ENCODE measurements at places on chromosomes 6 and 20.
A peak's percentile ranks its signal among the peaks of the same experiment; 100 is the strongest.

DNA sequence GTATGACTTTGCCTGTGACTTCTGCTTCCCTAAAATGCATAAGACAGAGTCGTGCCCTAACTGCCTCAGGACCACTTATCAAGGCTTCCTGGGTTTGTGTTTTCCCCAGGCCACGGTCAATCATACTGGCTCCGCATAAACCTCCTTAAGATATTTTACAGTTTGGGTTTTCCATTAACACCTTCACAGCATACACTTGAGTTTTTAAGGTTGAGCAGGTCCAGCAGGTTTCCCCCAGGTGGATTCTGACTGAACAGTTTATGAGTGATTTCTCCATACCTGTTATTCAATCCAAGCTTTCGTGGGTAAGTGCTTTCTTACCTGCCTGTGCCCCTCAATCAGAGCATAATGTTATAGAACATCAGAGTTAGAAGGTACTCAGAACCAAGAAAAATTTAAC, 39.3 kb downstream of the NINL start:
- no peak for DNase-seq

GRCh38 chr6:90730151-90730673, 143.3 kb upstream of the MAP3K7 start:
- no peak for DNase-seq

- DNase-seq: no peak
Observed at GRCh38 chr20:13613917-13614316, 24.8 kb downstream of the TASP1 start.

DNA sequence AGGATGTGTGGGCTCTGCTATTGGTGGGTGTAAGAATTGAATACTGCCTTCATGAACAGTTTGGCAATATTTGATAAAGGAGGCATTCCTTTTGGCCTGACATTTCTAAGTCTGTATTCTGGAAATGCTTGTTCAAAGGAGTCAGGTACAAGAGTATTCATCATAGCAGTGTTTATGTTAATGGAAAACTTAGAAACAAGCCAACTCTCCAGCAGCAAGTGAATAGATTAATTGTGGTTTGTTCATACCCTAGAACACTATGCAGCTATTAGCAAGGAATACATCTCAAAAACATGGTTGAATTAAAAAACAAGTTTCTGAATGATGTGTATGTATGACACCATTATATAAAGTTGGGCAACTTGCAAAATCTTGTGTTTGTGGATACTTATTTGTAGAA, 195.8 kb downstream of the ZFAND3 start:
- no peak for DNase-seq

GRCh38 chr20:9514461-9515213, at the start of gene LAMP5:
LAMP5 (plus strand) TSS chr20:9514590; CDS start chr20:9514853, 263 bp downstream.
- DNase-seq: no peak

- no peak for DNase-seq
Observed at GRCh38 chr6:9927275-9927674, 487.6 kb downstream of the TFAP2A start.

DNA sequence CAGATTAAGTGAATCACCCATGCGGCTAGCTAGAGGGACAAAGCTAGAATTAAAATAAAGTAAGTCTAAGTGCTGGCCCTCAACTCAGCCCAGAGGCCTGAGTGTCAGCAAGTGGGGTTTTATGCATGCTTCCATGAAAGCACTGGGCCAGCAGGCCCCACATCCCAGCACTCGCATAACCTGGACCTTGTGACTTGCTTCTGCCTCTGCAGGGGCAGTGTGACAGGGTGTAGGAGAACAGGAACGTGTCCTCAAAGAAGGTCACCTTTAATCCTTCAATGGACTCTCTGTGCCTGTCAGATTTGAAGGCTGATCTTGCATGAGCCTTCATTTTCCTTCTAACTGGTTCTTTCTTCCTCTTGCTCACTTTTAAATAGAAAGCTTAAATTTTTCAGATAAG, 183.4 kb downstream of the ALDH8A1 start:
- no peak for DNase-seq

- no peak for DNase-seq
Observed at GRCh38 chr20:21159658-21160380, 33.9 kb downstream of the KIZ start.

- DNase-seq: no peak
Observed at GRCh38 chr6:5384276-5384675, 123.0 kb downstream of the FARS2 start.

DNA sequence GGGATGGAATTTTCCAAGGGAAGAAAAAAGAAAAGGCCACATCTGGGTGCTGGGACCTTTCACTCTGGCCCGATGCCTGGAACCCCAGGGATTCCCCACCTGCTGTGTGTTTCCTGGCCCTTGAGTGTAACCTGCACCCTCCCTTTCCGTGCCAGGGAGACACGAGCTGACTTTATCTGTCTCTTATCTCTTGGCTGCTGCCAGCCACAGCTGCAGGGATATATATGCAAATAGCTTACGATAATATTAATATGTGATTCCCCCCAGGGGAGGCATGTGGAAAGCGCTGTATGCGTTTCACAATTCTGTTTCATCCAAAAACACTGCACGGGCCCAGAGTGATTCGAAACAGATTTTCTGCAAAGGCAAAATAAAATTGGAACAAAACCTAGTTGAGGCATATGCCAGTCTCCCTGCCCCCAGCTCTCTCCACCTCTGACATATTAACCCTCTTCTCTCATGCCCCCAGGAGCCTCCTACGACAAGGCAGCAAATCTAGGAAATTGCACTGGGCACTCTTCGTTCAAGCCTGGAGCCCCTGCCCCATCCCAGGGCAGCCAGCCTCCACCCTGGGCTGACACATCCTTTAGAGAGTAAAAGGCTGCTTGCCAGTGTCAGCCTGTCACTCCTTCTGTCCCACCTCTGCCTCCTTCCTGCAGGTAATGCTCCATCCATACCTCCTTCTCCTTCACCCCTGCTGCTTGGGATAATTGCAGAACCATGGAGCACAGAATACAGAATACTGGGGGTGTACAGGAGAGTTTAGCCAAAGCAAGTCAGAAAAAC, 1.3 kb downstream of the RIPOR3 start:
- peak; percentile 29 for DNase-seq

GRCh38 chr6:14819840-14820420, 425.9 kb upstream of the JARID2 start:
- no peak for DNase-seq

DNA sequence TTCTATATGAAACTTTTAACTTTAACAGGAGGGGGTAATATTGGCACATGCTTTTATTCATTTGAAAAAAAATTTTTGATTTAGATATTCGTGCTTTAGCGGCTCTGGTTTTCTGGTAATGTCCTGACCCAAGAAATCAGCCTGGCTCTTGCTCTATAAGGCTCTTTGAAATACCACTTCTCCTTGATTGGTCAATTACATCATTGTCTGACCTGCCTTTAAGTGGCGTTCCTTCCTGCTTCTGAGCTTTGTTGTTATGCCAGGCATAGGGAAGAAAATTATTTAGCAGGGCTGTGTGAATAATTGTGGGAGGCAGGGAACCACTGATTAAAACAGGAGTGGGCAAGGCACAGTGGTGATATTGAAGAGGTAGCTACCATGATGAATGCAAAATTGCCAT, 3.9 kb downstream of the RNF144B start:
- DNase-seq: no peak

GRCh38 chr20:952196-952795, 36.2 kb upstream of the ANGPT4 start:
- DNase-seq: no peak

DNA sequence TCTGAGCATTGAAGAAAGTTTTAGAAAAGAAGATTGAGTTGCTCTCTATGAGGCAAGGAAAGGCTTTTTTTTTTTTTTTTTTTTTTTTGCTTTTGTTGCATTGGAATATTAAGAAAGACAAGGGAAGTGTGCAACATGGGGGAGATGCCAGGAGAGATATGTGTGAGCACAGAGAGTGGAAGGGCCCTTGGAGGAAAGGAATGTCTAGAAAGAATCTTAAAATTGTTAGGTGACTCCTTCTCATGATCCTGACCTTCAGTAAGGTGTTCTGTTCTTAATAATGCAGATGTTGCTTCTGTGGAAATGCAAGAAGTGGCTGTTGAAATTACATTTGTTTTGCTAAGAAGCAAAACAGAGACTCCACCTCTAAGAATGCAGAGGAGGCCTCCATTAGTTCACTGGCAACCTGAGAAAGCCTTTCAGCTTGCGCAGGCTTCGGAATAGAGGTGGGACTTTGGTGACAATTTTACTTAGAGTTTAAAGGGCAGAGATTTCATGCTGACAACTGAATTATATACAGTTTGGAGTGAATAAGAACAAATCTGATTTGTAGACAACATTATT, 118.0 kb upstream of the ASCC3 start:
- no peak for DNase-seq

GRCh38 chr6:150925590-150925928, 60.1 kb downstream of the MTHFD1L start:
- no peak for DNase-seq

- DNase-seq: no peak
Observed at GRCh38 chr20:36467076-36467999, 74.0 kb upstream of the MYL9 start.

- no peak for DNase-seq
Observed at GRCh38 chr20:63890201-63890576, 4.7 kb upstream of the DNAJC5 start.

- no peak for DNase-seq
Observed at GRCh38 chr20:38049800-38050199, 16.3 kb downstream of the RPRD1B start.

- DNase-seq: peak; percentile 72
Observed at GRCh38 chr6:41505122-41506049, 40.8 kb upstream of the FOXP4 start.

DNA sequence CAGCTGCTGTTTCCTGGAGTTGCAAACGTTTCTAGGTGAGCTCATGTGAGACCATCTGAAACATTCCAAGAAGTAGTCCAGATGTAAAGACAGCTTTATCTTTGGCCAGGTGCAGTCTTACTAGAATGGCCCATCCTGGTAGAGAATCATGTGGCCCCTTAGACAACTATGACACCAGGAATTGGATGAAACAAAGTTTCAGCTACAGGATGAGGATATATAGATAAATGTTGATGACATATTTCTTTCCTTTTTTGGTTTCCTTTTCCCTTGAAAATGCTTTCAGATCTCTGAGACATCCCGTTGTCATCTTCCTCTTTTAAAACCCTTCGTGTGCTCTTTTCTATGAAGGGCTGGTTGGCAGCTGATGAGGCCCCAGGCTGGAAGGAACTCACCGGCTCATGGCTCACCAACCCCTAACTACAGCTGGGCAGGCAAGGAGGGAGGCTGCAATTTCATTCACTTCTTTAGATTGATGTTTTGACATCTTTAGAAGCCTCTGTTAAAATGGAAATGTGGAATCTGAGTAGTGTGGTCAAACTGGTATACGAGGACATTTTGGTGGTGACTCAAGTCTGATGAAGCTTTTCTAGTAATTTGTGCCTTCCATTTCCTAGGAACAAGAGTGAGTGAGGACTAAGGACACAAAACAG, 167.9 kb upstream of the TNFAIP3 start:
- DNase-seq: no peak

GRCh38 chr6:128343706-128344105, 176.7 kb downstream of the PTPRK start:
- DNase-seq: no peak

DNA sequence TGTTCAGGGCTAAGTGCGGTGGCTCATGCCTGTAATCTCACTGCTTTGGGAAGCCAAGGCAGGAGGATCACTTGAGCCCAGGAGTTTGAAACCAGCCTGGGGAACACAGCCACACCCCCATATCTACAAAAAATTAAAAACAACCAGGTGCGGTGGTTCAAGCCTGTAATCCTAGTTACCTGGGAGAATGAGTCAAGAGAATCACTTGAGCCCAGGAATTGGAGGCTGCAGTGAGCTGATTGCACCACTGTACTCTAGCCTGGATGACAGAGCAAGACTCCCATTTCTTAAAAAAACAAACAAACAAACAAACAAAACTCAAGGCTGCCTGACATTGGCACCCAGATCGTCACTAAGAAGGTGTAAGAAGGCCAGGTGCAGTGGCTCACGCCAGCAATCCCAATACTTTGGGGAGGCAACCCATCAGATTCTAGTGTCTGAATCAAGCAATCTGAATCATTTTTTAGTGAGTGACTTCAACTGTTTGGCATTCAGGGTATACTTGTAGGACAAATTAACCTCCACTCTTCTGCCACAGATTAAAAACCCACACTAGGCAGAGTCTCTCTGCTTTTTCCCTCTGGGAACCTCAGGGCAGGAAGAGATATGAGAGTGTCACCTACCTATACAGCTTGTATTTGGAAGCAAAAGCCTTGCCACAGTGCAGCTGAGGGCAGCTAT, 6.1 kb downstream of the PLAGL2 start:
- no peak for DNase-seq

GRCh38 chr6:34370361-34370760, 22.1 kb downstream of the NUDT3 start:
- DNase-seq: no peak

- no peak for DNase-seq
Observed at GRCh38 chr20:34891166-34892062, 15.0 kb downstream of the ACSS2 start.

DNA sequence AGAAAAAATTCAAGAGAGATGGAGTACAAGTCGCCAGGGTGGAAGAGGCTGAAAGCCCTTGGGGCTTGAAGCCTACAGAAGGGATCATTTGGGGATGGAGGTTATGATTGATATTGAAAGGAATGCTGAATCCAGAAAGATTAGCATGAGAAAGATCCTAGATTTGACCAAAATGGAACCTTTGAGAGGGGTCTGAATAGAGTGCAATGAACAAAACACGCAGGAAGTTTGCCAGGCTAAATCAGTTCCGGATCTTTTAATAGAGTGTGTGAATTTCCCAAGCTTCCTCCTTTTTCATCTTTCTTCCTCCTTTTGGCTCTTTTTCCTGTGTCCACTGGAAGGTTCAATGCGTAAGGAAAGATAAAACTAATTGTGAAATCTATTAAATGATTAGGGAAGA, 15.3 kb downstream of the IPCEF1 start:
- DNase-seq: no peak

GRCh38 chr20:19193349-19193748, 19.1 kb upstream of the SLC24A3 start:
- DNase-seq: no peak

DNA sequence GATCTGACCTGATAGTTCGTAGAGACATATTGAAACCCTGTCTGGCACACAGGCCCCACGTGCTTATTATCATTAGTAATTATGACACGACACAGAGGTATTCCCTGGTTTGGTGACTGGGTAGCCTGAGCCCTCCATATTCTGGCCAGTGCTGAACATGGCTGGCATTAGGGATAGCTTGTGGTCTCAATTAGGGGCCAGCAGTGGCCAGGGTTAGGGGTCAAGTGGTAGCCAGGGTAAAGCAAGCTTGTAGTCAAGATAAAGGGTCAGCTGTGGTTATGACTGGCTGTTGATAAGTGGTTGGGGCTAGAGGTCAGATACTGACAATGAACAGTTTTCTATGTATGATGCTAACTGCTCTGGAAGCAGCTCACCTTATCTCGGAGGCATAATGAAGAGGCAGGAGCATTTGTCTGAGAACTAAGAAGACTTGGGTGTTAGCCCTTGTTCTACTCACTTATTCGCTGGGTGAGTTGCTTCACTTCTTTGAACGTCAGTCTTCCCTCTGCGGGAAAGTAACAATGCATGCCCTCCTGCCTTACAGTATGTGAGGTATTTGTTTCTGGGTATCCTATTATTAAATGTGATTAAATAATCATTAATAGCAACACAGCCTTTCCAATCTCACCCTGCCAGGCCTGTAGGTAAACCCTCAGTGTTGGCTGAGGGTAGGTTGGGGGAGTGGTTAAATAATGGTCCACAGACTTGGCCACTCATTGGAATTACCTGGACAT, 66.7 kb downstream of the VEGFA start:
- DNase-seq: no peak

GRCh38 chr6:12439296-12439695, 149.1 kb downstream of the EDN1 start:
- no peak for DNase-seq

- no peak for DNase-seq
Observed at GRCh38 chr6:89506716-89507617, 74.0 kb downstream of the ANKRD6 start.

- no peak for DNase-seq
Observed at GRCh38 chr6:155036907-155037306, 41.8 kb downstream of the TIAM2 start.
